ENCODE measurements at places on chromosomes 12 and 14.

DNA sequence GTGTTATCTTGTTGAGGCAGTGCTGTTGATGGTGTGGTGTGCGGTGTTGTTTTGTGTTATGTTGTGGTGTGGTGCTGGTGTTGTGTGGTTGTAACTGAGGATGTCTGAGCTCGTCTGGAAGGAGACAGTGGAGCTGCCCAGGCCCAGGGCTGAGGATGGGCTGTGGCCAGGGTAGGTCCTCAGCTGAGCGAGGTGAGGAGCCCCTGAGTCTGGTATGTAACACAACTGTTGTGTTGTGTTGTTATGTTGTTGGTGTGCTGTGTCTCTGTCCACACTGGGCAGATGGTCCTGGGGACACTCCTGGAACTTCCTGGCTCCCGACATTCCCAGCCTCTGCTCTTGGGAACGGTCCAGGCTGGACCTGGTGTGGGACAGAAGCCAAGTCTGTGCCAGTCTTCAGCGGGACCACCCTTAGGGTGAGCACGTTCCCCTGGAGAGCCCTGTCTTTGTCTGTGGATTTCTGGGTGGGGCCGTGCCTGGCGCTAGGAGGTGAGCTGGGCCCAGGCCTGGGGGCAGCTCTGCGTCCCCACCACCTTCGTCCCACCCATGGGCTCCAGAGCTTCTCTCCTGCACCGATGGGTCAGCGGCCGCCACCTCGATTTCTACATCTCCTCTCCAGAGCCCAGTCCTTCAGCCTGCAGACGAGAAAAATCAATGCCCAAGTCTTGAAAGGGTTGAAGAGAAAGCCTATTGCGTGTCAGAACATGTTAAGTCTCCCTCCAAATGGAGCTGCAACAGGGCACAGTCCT lies 27.4 kb upstream of the SFSWAP start:
- DNase-seq, result no peak

DNA sequence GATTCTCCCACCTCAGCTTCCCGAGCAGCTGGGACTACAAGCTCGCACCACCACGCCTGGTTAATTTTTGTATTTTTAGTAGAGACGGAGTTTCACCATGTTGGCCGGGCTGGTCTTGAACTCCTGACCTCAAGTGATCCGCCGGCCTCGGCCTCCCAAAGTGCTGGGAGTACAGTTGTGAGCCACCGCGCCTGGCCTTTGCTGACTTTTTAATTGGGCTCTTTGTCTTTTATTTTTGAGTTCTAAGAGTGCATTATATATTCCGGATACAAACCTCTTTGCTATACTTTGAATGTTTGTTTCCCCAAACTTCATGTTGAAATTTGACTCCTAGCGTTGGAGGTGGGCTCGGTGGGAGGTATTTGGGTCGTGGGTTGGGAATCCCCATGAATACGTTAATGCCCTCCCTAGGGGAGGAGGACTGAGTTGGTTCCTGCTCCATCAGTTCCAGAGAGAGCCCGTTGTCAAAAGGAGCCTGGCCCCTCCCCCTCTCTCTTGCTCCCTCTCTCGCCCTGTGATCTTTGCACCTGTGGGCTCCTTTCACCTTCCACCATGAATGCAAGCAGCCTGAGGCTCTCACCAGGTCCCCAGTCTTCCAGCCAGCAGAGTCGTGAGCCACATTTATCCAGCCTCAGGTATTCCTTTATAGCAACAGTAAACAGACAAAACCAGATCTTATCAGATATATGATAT lies 103.2 kb upstream of the EVL start:
- no peak for DNase-seq

GRCh38 chr14:85172290-85172689 lies 357.7 kb upstream of the FLRT2 start:
- no peak for DNase-seq

DNA sequence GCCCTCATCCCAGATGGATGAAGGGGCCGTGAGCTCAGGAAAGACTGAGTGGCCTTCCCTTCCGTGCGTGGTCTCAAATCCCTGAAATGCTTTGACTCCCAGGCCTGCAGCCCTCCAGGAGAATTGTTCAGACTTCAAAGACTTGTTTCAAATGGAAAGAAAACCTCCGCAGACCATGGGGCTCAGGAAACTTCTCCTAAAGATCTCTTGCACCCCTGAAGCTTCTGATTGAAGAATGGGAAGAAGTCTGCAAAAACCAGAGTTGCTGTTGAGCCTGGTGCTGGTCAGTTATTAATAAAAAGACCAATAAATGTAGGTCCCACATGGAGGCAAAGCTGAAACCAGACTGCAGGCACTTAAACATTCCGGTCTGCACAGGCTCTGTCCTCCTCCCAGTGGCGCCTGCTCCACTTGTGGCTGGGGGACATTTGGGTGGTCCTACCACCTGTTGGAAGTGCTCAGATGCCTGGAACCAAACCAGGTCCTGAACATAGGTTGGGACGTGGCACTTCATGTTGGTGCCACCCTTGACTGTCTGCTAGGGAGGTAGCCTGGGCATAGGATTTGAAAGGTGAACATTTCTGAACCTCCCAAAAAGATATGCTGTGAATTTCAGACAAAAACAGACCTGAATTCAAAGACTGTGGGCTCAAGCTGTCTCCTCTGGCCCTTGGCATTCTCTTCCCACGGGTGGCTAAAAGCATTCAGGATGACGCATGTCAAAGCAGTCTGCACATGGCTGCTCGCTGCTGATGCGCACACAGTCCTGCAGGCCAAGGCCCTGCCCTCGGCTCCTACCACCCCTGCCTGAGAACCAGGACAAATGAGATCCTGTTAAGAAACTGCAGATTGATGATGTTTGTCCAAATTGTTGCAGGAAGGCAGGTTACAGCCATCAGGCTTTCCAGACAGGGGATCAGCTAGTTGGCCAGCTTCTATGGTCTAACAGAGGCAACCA lies 36.2 kb upstream of the MEG3 start:
- DNase-seq, result no peak

- no peak for DNase-seq
These were observed 38.7 kb downstream of the TUNAR start for GRCh38 chr14:95915330-95915729.

DNA sequence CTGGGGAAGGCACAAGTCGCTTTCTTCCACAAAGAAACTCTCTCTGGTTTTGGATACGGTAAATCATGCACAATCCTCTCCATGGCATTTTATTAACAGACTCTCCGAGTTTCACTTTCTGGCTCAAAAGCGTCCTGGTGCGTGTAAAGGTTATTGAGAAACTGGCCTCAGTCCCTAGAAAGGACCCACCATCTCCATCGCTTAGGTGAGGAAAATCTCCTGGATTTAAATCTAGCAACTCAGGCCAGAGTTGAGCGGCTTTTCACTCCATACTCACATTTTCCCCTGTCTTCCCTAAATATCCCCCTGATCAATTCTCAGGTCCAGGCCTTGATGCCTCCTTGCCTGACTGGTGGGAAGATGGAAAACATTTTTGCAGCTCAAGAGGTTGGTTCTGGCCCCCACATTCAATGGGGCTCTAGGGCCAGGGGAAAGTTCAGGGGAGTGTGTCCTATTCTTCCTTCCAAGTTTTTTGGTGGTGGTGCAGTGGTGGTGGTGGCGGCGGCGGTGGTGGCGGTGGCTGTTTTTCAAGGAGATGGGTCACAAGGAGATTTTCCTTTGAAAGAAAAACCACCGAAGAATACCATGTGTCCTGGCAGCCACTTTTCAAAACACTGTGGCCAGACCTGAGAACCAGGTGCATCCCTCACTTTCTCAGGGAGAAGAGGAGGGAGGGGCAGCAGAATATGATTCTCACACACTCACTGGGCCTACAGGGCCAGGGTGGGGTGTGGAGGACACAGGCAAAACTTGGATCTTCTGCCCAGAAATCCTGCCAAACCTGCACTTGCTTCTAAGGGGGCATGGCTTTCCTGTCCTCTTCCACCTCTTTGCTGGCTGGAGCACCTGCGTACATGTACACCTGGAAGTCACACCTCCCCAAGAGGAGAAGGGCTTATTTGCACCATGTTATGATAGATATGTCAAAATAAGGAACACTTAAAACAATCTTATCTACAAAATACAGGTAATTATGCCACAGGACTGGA lies 46.7 kb upstream of the PNMA1 start:
- no peak for DNase-seq

DNA sequence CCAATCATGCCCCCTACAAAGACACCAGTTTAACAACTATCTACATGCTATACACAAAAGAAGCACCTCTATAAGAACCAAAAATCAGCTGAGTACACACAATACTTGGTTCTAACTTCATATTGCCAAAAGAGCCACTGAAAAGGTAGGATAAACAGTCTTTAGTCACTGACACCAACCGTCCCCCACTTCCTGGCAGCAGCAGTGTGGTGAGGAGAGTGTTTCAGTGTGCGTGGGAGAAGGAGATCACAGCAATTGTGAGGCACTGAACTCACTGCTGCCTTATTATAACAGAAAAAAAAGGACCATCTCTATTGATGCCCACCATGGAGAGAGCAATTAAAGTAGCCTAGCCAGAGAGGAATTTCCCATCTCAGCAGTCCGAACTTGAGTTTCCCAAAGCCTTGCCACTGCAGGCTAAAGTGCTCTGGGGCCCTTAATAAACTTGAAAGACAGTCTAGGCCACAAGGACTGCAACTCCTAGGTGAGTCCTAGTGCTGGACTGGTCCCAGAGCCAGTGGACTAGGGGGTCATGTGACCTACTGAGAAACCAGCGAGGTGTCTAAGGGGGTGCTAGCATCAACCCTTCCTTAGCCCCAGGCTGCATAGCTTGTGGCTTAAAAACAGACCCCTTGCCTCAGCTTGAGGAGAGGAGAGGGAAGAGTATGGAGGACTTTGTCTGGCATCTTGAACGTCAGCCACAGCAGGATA lies 37.1 kb upstream of the LMNTD1 start:
- peak; percentile 52 for DNase-seq

DNA sequence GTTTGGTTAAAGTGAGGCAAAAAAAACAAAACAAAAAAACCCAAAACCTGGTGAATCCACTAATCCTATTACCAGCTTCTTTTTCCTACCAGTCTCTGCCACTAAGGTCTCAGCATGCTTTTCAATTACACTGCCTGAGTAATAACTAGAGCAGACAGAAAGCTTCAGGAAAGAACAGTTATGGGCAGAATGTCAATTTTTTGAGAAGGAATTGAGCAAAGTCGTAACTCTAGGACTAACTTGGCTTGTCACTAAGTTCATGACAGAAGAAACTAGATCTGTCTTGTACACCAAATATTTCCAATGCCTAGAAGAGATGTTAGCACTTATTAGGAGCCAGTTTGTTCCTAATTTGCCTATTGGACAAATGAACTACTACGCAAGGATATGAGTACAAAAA lies 148.8 kb upstream of the CNOT2 start:
- DNase-seq, result no peak

DNA sequence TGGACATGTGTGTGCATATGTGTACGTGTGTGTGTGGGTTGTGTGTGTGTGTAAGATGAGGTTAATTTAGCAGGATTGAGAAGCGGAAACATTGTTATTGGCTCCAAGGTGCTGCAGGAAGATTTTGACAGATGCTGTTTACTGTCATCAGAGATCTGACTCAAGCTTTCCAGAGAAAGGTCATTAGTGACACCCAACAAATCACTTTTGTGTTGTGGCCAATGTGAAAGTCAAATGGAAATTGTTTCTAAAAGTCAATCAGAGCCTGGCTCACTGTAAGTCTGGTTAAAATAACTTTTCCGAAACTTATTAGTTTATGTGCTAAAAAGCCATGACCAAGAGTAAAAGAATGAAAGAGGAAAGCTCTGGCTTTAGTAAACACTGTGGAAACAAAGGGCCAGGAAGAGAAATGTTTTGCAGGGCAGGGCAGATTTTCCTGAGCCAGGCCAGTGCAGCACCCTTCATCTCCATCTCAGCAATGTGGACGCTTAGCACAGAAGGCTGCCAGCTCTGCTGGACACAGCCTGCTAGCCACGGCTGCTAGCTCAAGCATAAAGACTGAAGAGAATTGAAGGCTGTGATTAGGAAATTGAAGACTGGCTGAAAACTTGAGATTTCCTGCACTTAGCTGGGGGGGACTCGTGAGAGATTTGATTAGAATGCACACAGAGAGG lies 235.8 kb downstream of the NEDD1 start:
- DNase-seq, result no peak

DNA sequence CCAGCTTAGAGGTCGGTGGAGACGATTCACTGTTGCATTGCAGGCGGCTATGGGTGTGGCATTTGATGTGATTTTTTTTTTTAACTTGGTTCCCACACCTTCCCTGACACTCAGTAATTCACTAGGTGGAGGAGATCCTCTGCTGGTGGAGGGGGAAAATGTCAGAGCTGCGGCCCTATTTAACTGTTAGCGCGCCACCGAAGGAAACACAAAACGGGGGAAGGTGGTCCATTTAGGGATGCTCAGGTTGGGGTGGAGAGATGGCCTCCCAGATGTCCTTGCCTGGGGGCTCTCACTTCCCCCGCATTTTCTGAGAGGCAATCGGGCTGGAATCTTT lies 4.3 kb upstream of the HOXC12 start:
- no peak for DNase-seq

GRCh38 chr12:48954841-48955501 lies 2.3 kb downstream of the ARF3 start:
- no peak for DNase-seq

All from activated CD4-positive, CD25-positive, alpha-beta regulatory T cell treated with anti-CD3 and anti-CD28 coated beads, Interleukin-2, amount 50 U/mL, for 72 hours (primary cell).